ENCODE measurements at places on chromosomes 2 and 18.

GRCh38 chr2:134128746-134129145 is 125.1 kb upstream of the MGAT5 start:
- no peak for DNase-seq

GRCh38 chr18:21914739-21915319 is 174.2 kb downstream of the MIB1 start:
- no peak for DNase-seq

DNA sequence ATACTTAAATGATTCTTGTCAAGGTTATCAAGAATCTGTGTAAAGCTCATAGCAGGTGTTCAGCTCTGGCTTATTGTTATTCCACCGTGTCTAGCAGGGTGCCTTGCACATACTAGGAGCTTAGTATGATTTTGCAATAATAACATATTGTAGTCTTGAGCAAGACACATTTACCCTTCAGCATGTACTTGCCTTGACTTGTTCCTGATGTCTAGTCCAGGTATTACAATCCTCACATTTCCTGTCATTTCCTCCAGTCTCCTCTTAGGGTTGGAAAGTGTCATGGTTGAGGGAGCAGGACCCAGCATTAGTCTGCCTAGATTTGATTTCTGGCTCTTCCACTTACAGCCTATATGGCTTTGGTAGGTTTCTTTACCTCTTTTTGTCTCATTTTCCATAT is 246.1 kb downstream of the RAD51AP2 start:
- no peak for DNase-seq

GRCh38 chr2:110657724-110658305 is 20.0 kb downstream of the BUB1 start:
- no peak for DNase-seq

- DNase-seq, result no peak
These were observed 17.3 kb upstream of the B3GNT7 start for GRCh38 chr2:231378026-231378722.

GRCh38 chr2:237293978-237294377 is 120.0 kb downstream of the COL6A3 start:
- DNase-seq, result no peak

Data from activated CD4-positive, alpha-beta T cell treated with anti-CD3 and anti-CD28 coated beads for 4 hours (primary cell).